NCI-H1105 (cell line): ENCODE measurements at places on chromosomes 12 and 14.

- no peak for DNase-seq
Measured at GRCh38 chr14:99797231-99797630, 4.0 kb downstream of the EML1 start.

- no peak for DNase-seq
Measured at GRCh38 chr12:73719223-73719622, 818.4 kb upstream of the ATXN7L3B start.

DNA sequence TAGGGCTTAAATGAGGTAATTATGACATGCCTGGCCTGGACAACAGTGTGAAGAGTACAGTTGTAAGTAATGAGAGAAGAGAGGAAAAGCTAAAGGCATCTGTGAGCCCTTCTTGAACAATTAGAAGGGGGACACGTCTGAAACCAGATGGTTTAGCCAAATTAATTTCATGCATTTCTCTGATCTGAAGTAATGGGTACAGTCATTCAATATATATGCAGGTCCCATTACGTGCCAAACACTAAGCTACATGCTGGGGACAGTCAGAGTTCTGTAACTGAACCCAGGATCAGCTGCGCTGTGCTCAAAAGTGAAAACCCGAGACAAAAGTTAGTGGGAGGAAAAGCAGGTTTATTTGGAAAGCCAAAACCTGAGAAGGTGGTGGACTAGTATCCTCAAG is 207.2 kb upstream of the TMTC1 start:
- DNase-seq, result no peak

DNA sequence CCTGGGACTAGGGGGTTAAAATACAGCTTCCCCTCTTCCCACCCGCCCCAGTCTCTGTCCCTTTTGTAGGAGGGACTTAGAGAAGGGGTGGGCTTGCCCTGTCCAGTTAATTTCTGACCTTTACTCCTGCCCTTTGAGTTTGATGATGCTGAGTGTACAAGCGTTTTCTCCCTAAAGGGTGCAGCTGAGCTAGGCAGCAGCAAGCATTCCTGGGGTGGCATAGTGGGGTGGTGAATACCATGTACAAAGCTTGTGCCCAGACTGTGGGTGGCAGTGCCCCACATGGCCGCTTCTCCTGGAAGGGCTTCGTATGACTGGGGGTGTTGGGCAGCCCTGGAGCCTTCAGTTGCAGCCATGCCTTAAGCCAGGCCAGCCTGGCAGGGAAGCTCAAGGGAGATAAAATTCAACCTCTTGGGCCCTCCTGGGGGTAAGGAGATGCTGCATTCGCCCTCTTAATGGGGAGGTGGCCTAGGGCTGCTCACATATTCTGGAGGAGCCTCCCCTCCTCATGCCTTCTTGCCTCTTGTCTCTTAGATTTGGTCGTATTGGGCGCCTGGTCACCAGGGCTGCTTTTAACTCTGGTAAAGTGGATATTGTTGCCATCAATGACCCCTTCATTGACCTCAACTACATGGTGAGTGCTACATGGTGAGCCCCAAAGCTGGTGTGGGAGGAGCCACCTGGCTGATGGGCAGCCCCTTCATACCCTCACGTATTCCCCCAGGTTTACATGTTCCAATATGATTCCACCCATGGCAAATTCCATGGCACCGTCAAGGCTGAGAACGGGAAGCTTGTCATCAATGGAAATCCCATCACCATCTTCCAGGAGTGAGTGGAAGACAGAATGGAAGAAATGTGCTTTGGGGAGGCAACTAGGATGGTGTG is 1.9 kb downstream of the GAPDH start:
- no peak for DNase-seq

DNA sequence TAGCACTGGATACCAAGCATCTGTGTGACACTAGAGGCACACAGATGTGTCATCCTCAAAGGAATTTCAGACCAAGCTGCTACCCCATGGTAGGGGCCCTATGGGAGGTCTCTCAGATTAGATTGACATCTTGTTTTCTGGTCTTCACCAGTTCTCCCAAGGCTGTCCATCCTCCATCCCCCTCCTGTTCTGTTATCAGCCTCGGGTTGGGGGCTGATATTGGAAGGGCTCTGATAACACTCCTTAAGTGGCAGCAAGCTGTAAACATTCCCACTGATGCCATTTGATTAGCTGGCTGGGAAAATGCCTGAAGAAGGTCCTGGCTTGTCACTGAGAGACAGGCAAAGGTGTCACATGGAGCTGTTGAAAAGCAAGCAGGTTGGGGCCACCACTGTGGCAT is 185.9 kb upstream of the RBM19 start:
- DNase-seq, result no peak

DNA sequence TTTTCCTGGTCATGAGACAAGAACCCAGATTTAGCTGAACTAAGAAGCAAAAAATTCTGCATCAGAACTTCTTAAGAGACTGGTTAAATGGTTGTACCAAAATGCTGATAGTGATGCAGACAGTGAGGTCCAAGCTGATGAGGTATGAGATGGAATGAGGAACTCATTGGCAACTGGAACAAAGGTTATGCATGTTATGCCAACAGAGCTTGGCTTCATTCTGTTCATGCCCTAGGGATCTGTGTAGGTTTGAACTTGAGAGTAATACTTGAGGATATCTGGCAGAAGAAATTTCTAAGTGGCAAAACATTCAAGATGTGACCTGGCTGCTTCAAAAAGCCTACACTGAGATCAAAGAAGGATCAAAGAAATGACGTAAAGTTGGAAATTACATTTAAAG is 398.0 kb downstream of the FSCB start:
- no peak for DNase-seq

DNA sequence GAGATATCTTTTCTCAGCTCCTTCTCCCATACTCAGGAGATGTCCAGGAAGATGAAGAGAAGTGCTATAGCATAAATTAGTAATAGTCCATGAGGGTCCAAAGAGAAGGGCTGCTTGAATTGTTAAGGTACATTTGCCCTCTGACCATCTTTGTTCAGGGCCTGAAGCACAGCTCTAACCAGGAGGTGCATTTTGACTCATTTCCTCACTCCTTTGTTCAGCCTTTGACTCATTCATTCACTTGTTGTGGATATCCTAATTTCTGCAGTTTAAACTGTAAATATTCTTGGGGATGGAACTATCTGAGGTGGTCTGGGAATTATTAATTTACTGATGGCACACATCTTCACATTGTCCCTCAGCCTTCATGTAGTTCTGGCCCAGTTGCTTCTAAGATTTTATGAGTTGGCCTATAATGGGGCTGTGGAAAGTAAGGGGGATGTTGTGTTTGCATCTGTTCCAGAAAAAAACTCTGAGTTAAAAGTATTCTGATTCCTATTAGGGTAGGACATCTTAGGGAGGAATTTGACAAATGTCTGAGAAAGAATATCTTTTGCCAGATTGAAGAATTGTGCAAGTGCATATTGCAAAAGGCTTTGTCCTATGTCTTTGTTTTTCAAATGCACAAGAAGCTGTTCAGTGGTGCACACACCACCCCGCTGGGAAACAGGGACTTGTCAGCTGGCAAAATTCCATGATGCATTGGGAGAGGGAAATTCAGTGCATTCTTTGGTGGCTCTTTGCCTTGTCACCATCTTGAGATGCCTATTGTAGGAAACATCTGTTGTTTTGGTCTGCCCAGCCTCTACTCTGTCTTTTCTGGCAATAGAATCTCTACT is 22.1 kb downstream of the SMOC1 start:
- no peak for DNase-seq

DNA sequence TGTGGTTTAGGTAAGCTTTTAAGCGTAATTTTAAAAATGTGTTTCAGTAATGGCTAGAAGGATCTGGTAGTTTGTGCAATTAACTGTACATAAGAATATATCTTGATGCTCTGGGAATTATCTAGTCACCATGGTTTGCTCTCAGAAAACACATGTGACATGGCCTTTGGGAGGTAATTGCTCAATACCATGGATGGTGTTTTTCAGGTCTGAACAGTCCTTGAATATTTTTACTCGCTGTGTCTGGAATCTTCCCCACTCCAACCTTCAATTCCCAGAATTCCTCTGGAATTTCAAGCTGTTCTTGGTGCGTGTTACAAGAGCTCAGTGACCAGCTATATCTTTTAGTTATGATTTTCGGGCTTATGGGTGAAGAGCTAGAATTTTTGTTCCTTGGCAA is 85.3 kb downstream of the DAAM1 start:
- no peak for DNase-seq

DNA sequence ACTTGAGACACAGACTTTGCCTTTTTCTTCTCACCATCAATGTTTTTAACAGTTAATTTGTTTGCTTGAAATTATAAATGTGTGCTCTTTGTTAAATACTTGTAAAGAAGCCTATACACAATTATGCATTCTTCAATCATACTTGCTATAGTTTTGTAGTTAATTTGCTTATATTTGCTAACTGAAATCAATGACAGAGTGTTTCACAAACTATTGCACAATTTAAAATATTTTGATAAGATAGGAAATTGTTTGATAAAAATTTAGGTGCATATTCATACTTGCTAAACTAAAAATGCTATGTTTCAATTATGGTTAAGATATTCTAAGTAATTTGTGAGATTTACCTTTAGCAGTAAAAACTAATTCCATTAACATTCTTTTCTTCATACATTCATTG is 13.7 kb upstream of the OR4K5 start:
- no peak for DNase-seq

- no peak for DNase-seq
Measured at GRCh38 chr12:103745962-103746361, 95.1 kb downstream of the NT5DC3 start.

GRCh38 chr12:123078120-123078465 is 72.8 kb downstream of the PITPNM2 start:
- no peak for DNase-seq

DNA sequence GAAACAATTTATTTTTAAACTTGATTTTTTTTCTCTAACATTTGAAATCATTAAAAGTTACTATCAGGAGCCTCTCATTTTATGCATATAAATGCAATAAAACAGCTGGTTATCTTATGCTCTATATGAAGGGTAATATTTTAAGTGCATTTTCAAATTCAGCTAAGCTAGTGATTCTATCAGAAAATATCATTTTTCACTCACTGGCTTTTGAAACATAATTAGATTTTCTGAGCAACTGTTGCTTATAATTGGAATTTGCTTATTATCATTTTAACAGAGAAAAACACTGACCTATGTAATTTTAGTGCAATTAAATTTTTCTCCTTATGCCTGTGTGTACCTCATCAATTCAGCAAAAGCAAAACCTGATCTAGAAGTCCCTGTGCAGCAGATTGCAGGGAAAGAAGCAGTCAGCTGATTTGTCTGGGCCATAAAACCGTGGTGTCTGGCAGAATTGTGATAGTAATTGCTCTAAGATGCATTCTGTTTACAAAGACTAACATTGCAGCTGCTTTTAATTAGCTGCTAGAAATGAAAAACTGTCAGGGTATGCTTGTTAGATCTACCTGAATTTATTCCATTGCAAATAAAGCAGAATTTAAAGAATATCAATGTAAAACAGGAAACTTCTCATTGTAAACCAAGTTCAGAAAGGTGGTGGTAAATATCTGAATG is 75.0 kb downstream of the BICD1 start:
- DNase-seq, result peak; percentile 32

DNA sequence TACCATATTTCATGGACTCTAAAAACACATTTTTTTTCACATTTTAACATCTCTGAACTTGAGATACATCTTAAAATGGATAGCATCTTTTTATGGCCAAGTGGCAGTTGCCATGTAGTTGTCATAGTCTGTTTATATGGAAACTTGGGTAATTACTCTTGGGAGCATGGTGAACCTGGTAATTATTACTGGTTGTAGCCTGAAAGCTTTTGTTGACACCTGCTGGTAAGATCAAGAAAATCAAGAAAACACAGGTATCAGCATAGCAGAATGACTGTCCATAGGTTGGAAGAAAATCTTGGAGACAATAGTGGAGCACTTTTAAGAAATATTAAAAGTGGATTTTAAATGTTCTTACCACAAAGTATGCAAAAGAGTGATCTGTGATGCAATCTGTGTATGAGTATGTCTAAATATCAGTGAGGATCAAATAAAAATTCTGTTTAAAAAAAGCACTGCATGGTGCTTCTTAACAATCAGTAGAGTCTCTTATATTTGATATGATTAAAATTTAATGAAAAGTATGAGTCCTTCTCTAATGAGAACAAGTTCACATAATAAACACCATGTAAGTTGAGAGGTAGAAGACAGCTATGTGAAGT is 44.2 kb downstream of the TTC8 start:
- peak; percentile 49 for DNase-seq

GRCh38 chr12:132428936-132429601 is 60.9 kb upstream of the FBRSL1 start:
- no peak for DNase-seq

DNA sequence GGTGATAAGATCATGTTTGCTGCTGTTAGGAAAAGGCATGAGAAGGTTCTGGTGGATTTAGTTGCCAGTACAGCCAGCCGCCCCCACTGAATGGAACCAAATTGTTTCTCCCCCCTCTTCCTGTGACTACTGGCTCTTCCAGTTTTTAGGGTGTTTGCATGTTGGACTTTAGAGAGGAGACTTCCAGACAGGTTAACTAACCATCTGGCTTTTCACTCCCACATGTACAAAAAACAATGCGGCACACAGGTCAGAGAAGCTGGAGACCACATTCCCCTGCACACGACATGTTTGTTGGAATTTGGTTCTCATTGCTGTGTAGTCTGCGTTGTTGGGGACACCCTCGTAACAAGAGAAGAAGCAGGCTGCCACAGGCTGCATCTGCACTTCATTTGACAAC is 103.9 kb upstream of the TMEM132C start:
- no peak for DNase-seq

- no peak for DNase-seq
Measured at GRCh38 chr14:61290701-61291100, 9.6 kb upstream of the TMEM30B start.

- no peak for DNase-seq
Measured at GRCh38 chr14:103186909-103187586, 63.8 kb downstream of the TNFAIP2 start.

GRCh38 chr14:20503898-20504297 is 1.4 kb upstream of the RNASE10 start:
- DNase-seq, result no peak

DNA sequence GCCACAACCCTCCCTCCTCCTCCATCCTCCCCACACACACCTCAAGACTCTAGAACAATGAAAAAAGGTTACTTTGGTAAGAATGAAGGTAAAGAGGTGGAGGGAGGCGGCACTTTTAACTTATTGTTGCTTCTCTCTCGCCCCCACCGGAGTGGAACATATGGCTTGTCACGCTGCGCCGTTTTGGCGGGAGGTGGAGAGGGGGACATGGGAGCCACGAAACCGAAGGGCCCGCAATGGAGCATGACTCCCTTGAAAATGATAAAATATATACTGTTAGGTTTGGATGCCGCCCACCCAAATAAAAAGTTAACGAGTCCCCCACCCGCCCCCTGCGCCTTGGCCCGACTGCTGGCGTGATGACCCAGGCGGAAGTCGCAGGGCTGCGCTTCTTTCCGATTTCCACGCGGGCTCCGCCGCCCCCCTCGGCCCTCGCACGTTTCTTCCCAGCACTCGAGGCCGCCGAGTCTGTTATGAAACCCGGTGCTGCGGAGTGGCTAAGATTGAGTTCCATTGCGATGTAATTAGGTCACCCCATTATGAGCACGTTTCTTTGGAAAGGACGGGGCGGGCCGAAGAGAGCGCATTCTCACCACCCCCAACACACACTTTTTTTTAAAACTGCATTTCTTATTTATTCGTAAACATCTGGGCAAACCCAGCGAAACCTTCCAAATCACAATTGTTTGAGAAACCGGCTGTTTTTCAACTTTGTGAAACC is 1.4 kb upstream of the ZFP36L1 start:
- peak; percentile 26 for DNase-seq

- DNase-seq, result no peak
Measured at GRCh38 chr14:78992867-78993266, 822.7 kb downstream of the NRXN3 start.

GRCh38 chr12:66744956-66745383 is 66.1 kb upstream of the GRIP1 start:
- DNase-seq, result peak; percentile 15

- DNase-seq, result peak; percentile 75
Measured at GRCh38 chr12:117695956-117696355, 272.8 kb downstream of the KSR2 start.
